ENCODE measurements at places on chromosomes 7 and 10. TPM values are rescaled to one million over a fixed set of nuclear protein-coding genes. Genes with fewer than 3 reads are reported as not detected.

Gene PDE6C
- total RNA-seq: not detected

Gene GDF2
- total RNA-seq: not detected

Gene NKX1-2
- under 0.01 TPM for total RNA-seq

Gene ZNF33A
- 9.9 TPM for total RNA-seq

Gene WDFY4
- total RNA-seq: under 0.01 TPM

Gene PLAU
- total RNA-seq: 114 TPM

Gene LMOD2
- not detected for total RNA-seq

Gene ITGA8
- 5.8 TPM for total RNA-seq

Gene RBP3
- not detected for total RNA-seq

Gene ARMC10
- total RNA-seq: 45.4 TPM

Gene NCF1
- not detected for total RNA-seq
